CD8-positive, alpha-beta T cell (primary cell): ENCODE measurements at places on chromosomes 12 and 14. TPM values are rescaled to one million over a fixed set of nuclear protein-coding genes. Genes with fewer than 3 reads are reported as not detected.

DNA sequence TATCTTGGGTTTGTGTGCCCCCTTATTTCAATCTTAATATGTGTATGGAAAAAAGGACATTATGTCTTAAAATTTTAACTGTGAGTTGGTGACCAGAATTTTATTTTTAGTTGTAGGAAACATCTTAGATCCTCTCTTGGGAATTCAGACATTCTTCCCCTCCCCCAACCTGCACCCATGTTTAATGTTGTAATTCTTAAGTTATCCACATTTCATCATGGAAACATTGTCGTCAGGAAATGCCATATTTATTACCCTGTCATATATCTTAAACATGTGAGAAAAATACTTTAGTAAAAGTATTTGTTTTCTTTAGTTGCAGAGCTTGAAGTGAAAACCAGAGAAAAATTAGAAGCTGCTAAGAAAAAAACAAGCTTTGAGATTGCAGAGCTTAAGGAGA, 30.3 kb downstream of the YEATS4 start:
- no peak for DNase-seq

DNA sequence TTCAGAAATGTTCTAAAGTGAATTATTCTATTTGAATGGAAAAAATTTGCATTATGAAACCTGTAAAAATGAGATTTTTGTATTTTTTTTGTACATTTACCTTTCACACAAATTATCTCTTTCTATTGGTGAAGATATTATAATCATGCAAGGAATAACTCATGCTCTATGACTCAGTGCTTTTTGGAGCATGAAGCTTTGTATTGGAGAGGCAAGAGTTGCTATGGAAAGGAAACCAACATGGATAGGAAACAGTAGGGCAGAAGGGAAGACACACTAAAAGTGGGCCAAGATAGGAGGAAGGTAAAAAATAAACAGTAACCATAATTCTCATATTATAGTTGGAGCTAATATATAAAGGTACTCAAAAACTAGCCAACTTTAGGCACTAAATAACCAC, 79.0 kb downstream of the PLCZ1 start:
- DNase-seq = no peak

Gene CFAP73
- total RNA-seq = 0.54 TPM

Gene MTA1
- 90.1 TPM for total RNA-seq

Gene MMP17
- total RNA-seq = 0.33 TPM

- DNase-seq = no peak
Measured at GRCh38 chr14:96735526-96735925, 61.7 kb upstream of the VRK1 start.

Gene DCN
- not detected for total RNA-seq

GRCh38 chr14:56088941-56089340, 29.3 kb upstream of the PELI2 start:
- DNase-seq = no peak

Gene KRT6C
- not detected for total RNA-seq

GRCh38 chr12:122422730-122423257, 325 bp upstream of the CLIP1 start:
- DNase-seq = no peak

Gene MORN3
- 7.5 TPM for total RNA-seq

DNA sequence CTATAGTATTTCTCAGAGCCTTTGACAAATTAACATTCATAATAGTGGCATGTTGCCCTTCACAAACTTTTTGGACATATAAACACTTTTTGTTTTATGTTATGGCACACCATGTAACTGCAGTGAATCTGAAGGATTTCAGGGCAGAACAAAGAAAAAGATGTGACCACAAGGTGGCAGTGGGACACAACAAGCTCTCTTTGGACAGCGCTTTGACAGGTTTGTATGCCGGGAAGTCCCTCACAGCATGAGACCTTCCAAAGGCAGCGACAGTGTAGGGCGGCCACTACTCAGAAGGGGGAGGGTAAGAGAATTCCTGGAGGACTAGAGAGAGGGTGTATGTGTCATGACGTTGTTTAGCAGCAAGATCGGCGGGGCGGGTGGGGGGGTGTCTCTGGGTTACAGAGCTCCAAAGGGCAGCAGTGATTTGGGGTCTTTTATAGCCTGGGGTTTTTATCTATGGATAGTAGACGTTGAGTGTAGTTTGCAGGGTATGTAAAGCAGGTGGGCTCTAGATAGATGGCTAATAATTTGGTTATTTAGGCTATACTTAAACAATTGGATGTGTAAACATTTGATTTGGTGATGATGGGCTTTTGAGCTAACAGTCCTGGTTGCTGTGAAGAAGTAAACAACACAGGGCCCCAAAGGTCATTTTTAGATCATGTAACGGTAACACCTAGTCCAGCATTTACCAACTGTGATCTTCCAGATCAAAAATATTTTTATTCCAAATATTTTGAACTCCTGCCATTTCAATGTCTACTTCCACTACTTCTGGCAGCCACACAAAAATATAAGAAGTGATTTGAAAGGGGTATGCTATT, 22.9 kb downstream of the ETFBKMT start:
- peak; percentile 89 for DNase-seq

GRCh38 chr12:105278043-105278697, 42.2 kb upstream of the APPL2 start:
- DNase-seq = no peak

Gene AQP6
- total RNA-seq = not detected

DNA sequence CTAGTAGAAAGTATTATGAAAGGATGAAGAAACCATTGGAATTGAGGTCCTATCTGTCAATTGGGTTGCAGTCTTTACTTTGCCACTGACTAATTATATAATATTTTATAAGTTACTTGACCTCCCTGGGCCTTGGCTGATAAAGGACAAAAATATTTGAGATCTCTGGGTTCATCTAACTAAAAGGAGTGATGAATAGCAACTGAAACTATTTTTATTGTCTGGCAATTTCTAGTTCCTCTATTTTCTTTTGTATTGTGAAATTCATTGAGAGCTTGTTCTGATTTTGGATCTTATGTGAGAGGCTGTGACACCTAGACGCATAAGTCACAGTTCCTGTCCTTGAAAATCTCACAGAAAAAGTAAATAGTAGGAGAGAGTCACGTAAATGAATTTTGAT, 415.7 kb upstream of the ATP2B1 start:
- DNase-seq = no peak

GRCh38 chr12:130925666-130926015, 28.1 kb upstream of the ADGRD1 start:
- no peak for DNase-seq

Gene PZP
- total RNA-seq = not detected

- DNase-seq = no peak
Measured at GRCh38 chr14:20684662-20685456, 499 bp downstream of the RNASE4 start.

Gene CIPC
- total RNA-seq = 6.3 TPM

- no peak for DNase-seq
Measured at GRCh38 chr12:5197656-5198055, 154.0 kb downstream of the KCNA5 start.

Gene ANP32D
- total RNA-seq = not detected

Gene MIP
- not detected for total RNA-seq

DNA sequence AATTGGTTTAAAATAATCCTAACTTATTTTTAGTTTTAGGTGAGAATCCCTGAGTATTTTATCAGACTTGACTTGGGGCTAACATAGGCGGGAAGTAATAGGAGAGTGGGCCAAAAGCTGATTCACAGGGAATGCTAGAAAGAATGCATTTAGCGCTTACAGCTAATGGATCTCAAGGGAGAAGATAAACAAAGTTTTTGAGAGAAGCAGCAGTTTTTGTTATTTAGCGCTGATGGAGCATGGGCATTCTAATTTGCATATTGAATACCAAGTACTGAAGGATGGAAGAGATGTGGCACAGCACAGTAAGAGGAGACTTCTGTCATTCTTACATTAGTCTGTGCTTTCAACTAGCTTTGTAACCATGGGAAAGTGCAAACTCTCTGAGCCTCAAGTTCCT, 436.0 kb upstream of the FBXO33 start:
- no peak for DNase-seq

GRCh38 chr12:41589878-41590277, 401.8 kb downstream of the PDZRN4 start:
- no peak for DNase-seq

Gene CLEC12A
- not detected for total RNA-seq

DNA sequence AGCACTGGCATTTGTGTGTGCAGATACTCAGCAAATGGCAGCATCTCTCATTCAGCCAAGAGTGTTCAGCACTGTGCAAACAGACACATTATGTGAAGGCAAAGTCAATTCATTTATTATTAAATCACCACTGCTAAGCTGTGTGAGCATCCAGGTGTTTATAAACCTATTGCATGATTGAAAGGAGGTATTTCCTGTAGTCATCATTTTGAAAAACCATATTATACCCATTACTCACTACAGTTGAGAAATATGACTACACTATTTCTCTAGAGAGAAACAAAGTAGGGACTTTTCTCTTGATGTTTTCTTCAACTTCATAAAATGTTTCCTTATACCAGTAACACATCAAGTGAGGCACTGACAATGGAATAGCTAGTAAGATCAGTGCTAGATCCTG, 13.7 kb downstream of the SPX start:
- DNase-seq = no peak

Gene PTCSC3
- total RNA-seq = not detected

Gene OR4K13
- not detected for total RNA-seq

DNA sequence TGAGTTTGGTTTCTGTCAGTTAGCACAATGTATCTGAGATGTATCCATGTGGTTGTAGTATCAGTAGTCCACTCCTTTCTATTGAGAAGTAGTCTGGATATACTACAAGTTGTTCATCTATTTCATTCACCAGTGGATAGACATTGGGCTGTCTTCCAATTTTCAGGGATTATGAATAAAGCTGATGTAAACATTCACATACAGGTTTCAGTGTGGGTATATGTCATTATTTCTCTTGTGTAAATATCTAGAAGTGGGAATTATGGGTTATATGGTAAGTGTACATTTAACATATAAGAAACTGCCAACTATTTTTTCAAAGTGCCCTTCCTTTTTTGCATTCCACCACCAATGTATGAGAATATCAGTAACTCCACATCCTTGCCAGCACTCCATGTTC, 35.9 kb downstream of the PHLDA1 start:
- DNase-seq = no peak

Gene RNU4-1
- total RNA-seq = 1,572 TPM

DNA sequence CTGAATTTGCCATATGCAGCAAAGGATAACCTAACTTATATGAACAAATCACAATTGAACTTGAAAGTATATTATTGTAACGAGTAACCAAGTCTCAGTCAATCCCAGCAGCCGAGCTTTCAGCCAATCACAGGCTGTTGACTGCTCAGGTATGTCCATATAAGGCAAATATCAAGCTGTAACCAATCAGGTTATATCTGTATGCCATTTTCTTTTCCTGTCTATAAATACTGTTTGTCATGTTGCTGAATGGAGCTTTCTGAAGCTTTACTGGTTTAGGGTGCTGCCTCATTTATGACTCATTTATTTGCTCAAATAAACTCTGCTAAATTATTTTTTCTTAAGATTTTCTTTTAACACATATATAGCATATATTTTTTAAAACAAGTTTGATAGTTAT, 1059.5 kb downstream of the GALC start:
- DNase-seq = no peak
